ENCODE measurements at places on chromosomes 4 and X.

- no peak for DNase-seq
Observed at GRCh38 chr4:174193438-174194374, 89.8 kb downstream of the FBXO8 start.

DNA sequence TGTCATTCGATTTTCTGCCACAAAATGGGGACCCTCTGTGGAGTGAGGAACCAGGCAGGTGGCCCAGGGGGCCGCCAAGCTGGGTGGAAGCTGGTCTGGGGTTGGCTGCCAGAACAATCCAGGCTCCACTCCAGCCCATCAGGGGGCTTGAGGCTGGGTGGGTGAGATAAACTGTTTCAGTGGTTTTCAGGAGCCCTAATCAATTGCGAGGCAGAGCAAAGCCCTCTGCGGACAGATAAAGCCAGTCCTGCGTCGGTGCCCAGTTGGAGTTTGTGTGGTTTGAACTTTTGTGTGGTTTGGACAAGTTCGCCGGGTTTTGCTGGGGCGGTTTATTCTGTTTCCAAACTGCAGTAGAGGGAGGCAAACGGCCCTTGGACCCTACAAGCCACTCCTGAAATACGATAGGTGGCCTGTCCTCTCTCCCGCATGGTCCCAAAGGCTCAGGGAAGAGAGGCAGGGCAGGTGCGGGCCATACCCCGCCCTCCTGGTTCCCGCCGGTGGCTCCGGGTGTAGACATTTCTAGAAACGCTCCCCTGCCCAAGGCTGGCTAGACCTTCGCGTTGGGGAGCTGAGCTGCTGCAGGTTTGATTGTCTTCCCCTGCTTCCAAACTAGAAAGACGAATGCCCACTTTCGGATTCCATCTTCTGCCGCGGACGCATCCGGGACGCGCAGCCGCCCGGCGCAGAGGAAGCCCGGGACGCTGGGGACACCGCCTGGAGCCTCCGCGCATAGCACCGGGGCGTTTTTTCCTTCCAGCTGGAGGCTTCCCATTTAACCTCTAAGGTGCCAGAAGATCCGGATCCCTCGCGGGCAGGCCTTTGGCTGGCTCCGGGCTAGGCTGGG is 169.0 kb upstream of the BCOR start:
- DNase-seq: no peak

DNA sequence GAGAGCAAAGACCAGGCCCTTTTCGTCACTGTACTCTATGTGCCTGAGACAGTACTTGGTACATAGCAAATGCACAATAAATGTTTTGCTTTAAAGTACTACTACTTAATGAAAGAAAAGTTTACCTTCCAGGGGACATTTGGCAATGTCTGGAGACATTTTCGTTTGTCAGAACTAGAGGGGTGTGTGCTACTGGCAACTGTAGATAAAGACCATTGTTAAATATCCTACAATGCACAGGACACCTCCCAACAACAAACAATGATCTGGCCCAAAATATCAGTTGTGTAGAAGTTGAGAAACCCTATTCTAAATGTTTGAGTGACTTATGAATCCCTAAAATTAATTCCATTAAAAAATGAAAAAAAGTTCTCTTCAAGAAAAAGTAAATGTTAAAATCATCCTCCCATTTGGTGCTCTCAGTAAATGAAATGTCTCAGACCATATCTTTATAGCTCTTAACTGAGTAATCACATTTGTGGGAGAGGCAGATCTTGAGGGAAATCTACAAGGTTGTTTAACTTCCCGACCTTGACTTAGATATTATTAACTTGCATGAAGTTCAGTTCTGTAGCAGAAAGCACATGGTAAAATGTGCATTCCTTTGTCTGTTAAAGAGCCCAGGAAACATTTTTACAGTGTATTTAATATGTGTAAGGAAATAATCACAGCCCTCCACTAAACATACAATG is 18.5 kb downstream of the EGFL6 start:
- DNase-seq: no peak

DNA sequence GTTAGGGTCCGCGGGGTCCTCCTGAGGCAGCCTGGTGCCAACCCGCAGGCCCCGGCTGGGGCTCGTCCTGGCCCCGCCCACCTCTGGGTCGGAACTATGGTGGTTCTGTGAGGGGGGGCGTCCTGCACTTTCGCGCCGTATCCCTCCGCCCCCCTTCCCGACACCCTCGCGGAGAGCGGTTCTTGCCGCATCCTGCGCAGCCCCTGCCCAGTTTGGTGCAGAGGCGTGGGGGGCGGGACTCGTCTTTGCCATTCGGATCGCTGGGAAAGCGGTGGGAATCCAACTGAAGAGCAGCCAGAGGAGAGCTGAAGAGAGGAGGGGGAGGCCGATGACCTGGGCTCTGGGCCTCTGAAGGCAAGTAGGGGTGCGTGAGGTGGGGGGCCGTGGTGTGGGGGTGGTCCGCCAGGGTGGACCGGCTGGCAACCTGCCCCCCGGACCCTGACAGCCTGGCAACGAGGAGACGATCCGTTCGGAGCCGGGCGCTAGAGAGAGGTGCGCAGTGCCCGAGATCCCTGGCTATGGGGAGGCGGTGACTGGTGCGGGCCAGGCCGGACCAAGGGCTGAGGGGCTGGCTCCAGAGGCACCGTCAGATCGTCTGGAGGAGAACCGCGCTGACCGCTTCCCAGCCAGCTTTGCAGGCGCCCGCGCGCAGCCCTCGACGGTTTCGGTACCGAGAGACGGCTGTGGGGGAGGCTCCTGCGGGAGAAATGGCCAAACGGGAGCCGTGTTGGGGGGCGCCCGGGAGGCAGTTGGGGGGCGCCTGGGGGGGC is at the start of gene GPRASP1:
Gene GPRASP1, plus strand, starts transcription at position 242 of the 770 bp plus-strand sequence. CDS start 2,431 bp downstream, outside the sequence.
- DNase-seq: no peak

GRCh38 chr4:89024051-89024675 is 32.8 kb downstream of the FAM13A start:
- DNase-seq: peak; percentile 50

DNA sequence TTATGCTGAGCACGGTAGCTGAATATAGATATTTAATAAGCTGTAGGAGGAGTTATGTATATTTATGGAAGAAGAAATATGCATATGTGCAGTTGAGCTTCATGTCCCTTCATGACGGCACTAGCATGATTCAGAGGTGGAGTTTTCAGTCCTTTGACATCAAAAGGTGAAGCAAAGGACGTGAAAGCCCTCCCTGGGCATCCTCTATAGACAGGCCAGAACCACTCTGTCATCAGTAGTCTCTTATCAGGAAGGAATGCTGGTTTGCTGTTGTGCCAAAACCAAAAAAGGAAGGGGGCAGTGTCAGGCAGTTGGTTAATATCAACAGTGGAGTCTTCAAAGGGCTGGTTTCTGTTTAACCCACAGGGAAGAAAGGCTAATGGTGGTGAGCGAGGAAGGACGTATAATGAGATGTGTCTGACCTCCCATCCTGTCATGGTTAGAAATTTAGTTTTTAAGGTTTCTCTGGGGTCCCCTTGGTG is 23.5 kb upstream of the IL2 start:
- DNase-seq: no peak

- DNase-seq: no peak
Observed at GRCh38 chr4:12411072-12411471, 982.4 kb upstream of the HS3ST1 start.

DNA sequence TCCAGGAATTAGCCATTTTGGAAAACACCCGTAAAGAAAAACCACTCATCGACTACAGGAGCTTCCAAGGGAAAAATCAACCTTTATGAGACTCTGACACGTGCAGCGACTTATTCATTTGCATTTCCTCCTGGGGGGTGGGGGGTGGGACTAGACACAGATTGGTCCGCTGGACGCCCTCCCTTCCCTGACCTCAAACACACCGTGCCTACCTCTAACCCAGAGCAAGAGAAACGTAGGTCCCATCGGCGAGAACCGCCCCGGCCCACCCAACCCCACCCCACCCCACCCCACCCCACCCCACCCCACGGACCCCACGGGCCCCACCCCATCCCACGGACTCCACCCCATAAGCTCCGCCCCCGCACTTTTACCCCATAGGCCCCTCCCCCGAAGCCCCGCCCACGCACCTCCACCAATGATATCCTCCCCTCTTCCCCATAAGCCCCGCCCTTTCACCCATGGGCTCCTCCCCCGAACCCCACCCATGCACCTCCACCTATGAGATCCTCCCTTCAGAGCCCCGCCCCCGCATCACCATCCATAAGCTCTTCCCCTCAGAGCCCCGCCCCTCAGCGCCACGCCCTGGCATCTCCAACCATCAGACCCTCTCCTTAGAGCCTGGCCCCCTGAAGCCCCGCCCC is 1.1 kb downstream of the GTPBP6 start:
- DNase-seq: no peak

DNA sequence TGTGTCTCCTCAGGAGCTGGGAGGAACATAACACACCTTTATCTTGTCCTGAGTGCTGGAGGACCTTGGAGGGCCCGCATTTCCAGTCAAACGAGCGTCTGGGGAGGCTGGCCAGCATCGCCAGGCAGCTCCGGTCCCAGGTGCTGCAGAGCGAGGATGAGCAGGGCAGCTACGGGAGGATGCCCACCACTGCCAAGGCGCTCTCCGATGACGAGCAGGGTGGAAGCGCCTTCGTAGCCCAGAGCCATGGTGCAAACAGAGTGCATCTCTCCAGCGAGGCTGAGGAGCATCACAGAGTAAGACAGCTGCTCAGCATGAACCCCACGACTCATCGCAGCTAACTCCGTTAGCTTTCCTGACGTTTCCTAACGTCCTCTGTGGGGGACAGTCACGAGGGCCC is 430 bp downstream of the TRIML1 start:
- DNase-seq: no peak

- DNase-seq: no peak
Observed at GRCh38 chr4:79947386-79947785, 125.6 kb downstream of the ANTXR2 start.

DNA sequence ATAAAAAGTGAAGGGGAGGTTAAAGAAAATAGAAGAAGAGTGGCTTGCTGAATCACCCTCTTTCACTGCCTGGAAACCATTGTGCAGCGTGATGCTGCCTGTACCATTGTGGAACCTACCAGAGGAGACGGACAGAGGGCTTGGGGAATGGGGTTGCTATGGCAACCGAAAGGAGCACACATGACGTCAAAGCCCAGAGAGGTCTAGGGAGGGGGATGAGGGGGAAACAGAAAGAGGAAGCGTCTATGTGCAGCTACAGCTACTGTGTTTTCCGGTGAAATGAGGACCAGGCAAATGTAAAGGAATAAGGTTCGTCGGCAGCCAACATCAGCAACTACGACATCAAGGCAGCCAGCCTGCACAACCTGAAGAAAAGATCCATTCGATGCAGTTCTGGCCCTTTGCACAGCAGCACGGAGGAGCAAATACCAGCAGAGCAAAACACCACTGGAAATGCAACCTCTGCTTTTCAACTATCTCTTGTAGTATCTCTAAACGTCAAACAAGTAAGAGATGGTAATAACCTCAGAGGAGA is at the start of gene MAPK10:
Gene MAPK10, minus strand, starts transcription at position 110 of the 535 bp plus-strand sequence.
- peak; percentile 78 for DNase-seq

DNA sequence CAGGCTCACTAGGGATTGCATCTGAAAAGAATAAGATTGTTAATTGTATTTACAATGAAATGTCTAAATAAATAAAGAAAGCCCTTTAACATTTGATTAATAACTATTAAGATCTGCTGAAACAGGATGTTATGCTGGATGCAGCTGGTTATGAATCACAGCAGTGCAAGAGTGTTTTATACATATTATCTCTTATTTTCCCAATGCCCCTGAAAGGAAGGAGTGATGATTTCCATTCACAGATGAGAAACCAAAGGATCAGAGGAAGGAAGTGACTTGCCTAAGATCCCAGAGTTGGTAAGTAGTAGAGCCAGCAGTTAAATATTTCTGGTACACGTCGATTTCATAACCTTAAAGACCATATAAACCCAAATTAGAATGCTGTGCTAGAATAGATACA is 76.3 kb upstream of the ARHGAP36 start:
- DNase-seq: no peak

- DNase-seq: no peak
Observed at GRCh38 chrX:78024349-78025059, 55.1 kb upstream of the PGAM4 start.

- DNase-seq: peak; percentile 57
Observed at GRCh38 chr4:128461291-128462102, 173.9 kb upstream of the PGRMC2 start.

DNA sequence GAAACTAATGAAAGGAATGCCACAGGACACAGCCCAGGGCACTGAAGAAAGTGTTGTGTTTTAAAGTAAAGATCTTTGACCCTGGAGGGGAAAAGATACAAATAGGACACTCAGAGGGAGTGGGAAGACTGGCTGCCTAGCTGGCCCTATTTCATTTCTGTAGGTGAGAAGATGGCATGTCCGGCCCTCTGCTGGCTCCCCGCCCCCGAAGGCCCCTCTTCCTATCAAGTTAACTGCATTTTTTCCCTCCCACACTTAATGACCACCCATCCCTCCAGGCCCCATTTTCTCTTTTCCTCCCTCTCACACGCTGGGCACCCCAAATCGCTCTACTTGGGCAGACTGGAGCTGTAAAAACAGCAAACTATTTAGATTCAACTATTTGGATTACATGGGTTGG is 5.5 kb upstream of the TRIM75 start:
- DNase-seq: no peak

DNA sequence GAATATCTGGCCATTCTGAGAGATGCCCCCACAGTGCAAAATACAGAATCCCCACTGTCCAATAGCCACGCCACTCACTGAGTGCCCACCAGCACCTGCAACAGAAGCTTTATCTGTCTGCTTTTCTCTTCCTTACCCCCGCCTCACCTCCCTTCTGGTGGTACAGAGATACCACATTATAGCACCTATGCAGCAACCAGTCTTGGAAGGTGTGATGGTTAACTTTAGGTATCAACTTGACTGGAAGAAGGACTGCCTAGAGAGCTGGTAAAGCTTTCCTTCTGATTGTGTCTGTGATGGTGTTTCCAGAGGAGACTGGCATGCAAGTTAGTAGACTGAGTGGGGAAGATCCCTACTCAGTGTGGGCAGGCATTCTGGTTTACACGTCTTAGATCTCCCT is 61.8 kb upstream of the TXK start:
- no peak for DNase-seq

All from smooth muscle cell of the brain vasculature (primary cell).